Cortex of kidney (tissue), 1 donor: ENCODE measurements at places on chromosomes 3 and 15.

GRCh38 chr15:52349052-52349700 is 53.6 kb upstream of the MYO5C start:
- DNase-seq = no peak

DNA sequence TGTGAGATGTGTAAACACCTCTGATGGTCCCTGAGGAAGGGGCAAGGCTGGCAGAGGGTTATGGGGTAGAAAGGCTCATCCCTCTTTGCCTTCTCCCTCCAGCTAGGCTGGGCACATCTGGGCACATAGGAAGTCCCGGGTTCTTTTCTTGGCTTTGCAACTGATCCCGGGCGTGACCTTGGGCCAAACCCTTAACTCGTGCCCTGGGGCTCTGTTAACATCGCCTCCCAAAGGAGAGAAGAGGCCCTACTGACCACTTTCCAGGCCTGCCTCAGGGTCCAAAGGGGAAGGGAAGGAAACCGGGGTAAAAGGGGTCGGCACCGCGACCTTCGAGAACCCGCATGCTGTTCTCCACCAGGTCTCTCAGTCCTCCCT is 549 bp downstream of the C3orf18 start:
- no peak for DNase-seq

GRCh38 chr15:97961067-97961954 is 808 bp downstream of the ARRDC4 start:
- no peak for DNase-seq

GRCh38 chr15:38699633-38700230 is 135.1 kb upstream of the RASGRP1 start:
- no peak for DNase-seq

GRCh38 chr15:36886191-36886590 is 214.2 kb downstream of the MEIS2 start:
- DNase-seq = no peak

DNA sequence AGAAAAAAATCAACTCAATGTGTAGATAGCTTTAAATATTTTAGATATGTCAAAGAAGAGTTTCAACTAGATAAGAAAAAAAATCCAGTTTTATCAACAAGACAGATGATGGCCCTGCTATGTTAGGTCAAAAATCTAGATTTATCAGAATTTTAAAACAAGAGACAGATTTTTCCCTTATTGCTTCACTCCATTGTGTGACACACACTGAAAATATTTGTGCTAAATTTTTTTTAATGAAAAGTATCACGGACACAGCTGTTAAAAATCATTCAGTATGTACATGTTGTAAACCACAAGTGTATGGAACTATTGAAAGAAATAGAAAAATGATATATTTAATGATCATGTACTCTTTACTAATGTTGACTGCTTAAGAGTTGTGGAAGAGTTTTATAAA is 43.6 kb downstream of the FOXB1 start:
- no peak for DNase-seq

- no peak for DNase-seq
Observed at GRCh38 chr3:183439515-183439914, 11.1 kb upstream of the MCF2L2 start.

DNA sequence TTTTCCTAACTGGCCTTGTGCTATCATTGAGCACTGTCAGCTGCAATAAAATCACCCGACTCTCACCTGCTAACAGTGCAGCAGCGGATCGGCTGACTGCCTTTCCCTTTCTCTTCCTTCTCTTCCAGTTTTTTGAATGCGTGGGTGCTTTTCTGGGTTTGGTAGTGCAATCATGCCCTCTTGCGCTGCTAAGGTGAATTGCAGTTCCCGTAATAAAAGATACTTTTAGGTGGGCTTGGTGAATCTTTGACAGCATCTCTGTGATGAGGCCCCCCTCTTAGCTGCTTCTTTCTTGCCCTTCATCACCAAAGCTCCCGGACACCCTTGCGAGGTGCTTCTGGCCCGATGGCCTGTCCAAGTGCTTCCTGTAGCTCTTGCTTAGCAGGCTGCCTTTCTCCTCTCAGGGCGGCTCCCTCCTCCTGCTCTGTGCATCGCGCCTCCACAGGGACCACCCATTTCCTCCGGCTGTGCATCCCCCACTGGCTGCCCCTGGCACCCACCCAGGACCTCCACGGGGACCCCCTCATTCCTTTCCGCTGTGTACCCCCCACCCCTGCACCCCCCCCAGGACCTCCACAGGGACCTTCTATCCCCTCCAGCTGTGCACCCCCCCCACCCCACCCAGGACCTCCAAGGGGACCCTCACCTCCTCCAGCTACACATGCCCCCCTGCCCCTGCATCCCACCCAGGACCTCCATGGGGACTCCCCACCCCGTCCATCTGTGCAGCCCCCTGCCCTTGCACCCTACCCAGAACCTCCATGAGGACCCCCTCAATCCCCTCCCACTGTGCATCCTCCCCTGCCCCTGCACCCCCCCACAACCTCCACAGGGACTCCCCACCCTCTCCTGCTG is 50.8 kb upstream of the RPL32 start:
- no peak for DNase-seq

DNA sequence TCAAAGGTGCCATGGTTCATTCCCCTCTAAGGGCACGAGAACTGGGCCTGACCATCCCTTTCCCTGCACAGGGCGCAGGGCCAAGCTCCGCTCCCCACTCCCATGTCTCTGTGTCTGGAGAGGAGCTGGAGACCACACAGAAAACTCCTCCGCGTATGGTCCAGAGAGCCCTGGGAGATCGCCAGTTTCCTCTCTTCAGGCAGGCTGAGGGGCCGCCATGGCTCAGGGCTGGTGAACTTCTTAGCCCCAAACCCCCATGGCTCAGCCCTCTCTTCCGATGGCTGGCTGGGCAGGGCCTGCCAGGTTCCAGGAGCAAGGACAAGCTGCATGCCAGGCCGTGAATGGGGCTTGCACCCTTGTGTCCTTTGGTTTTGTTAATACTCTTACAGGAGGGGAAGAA is 52.9 kb downstream of the EXOG start:
- no peak for DNase-seq
